ENCODE measurements at places on chromosomes 13 and 19. TPM values are rescaled to one million over a fixed set of nuclear protein-coding genes. Genes with fewer than 3 reads are reported as not detected.

DNA sequence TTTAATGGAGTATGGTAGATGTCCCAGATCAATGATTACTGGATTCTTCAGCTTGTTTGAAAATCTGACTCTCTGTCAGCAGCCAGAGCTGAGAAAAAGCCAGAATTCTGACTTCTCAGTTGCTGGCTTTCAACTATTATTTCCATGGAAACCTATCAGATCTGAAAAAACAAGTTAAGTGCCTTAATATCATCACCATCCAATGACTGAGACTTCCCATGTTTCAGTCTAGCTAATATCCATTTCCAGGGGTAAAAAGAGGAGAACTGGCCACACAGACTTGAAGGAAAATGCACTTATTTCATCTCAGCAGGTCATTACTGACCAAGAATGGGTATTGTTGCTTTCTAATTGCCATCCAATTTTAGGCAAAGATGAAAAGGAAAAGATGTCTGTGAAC, 75.2 kb downstream of the TNFSF11 start:
- no peaks in the 10 kb centered on the region for H3K4me1 ChIP-seq
- H3K27ac ChIP-seq: no peak overlapping the region
- no peaks in the 10 kb centered on the region for H3K27me3 ChIP-seq
- DNase-seq: no peak

- DNase-seq: peak; percentile 89
- peak within 1 kb of the TSS; percentile 75 for H3K4me3 ChIP-seq
- H3K4me1 ChIP-seq: peaks cover 43% of the 10 kb centered on the region
- H3K36me3 ChIP-seq: peaks cover 20% of the 10 kb centered on the region
Observed at GRCh38 chr19:45863840-45864628, at the start of gene FOXA3. Gene FOXA3 (plus strand): TSS chr19:45864326. CDS start chr19:45864457, 131 bp downstream.

- no peak overlapping the region for H3K27ac ChIP-seq
- no peak for DNase-seq
- peaks cover 9% of the 10 kb centered on the region for H3K36me3 ChIP-seq
Observed at GRCh38 chr13:41674246-41674645, 216.9 kb downstream of the RGCC start.

DNA sequence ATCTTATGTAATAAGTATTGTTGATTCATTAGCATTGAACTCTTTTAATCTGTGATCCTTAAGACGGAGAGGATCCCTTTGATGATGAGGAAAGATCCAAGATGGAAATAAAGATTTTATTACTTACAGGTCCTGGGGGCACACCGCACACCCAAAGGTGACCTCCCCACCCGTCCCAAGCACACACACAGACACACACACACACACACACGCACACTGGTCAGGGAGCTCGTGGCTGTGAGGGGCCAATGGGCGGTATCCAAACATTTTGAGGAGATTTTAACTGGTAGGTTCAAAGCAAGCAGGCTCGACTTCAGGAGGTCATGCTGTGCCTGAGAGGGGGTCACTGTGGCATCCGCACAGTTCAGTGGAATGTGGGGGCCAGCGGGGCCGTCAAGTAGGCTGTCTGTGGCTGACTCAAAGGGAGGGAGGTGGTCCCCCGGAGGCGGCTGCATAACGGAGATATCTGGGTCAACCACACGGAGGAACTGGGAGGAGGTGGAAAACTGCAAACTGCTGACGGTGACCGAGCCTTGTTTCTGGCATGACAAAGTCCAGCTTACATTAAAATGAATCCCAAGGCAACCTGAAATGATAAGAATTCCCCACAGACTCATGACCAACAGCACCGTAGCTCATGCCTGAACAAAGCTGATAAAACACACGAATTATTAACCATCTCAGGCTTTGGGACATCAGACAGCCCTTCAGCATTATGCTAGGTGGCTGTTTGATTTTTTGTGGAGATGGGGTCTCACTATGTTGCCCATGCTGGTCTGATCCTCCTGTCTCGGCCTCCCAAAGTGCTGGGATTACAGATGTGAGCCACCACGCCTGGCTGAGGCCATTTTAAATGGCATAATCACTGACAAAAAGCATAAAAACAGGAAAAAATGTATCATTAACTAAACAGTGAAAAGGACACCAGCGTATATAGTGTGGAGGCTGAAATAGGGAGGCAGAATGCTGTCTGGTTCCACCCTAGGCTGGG, 20.9 kb upstream of the SIGLEC11 start:
- H3K27ac ChIP-seq: no peak overlapping the region
- H3K4me3 ChIP-seq: no peak overlapping the region
- peaks cover 93% of the 10 kb centered on the region for H3K36me3 ChIP-seq
- H3K27me3 ChIP-seq: no peaks in the 10 kb centered on the region

- no peaks in the 10 kb centered on the region for H3K27me3 ChIP-seq
- no peak for DNase-seq
- H3K4me3 ChIP-seq: no peak overlapping the region
- H3K36me3 ChIP-seq: no peaks in the 10 kb centered on the region
- H3K27ac ChIP-seq: no peak overlapping the region
- H3K4me1 ChIP-seq: no peaks in the 10 kb centered on the region
Observed at GRCh38 chr13:21967871-21968270, 297.0 kb downstream of the FGF9 start.

- no peaks in the 10 kb centered on the region for H3K27me3 ChIP-seq
- no peaks in the 10 kb centered on the region for H3K36me3 ChIP-seq
- no peak overlapping the region for H3K27ac ChIP-seq
- H3K4me1 ChIP-seq: no peaks in the 10 kb centered on the region
- no peak overlapping the region for H3K4me3 ChIP-seq
Observed at GRCh38 chr13:91647361-91647990, 249.1 kb downstream of the GPC5 start.

- no peak overlapping the region for H3K27ac ChIP-seq
- H3K36me3 ChIP-seq: no peaks in the 10 kb centered on the region
- no peak overlapping the region for H3K4me3 ChIP-seq
- no peaks in the 10 kb centered on the region for H3K4me1 ChIP-seq
- H3K27me3 ChIP-seq: no peaks in the 10 kb centered on the region
- no peak for DNase-seq
Observed at GRCh38 chr19:9008667-9009066, 1.5 kb downstream of the MUC16 start.

DNA sequence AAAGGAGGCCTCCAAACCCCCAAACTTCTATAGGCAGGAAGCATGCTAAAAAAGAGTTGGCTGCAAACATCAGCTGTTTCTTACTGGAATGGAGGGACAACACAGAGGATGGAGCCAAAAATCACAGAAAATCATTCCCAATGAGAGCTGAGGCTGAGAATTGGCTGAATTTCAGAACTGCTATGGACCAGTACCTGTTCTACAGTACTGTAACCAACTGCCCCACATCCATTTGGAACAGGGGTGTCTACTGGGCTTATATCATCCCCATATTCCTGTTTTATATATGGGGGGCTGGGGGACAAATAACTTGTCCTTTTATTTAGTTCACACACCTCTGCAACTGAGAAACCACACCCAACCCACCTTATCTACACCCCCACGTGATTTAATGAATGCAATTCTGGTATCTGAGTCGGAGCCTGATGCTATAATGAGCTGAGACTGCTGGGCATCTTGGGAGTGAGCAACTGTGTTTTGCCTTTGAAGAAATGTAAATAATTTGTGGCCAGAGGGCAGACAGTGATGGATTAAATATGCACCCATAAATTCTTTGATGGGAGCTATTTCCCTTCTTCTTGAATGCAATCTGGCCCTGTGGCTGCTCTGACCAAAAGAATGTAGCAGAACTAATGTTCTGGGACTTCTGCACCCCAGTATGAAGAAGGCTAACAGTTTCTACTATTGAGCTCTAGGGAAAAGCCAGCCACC, 82.6 kb downstream of the TBC1D4 start:
- H3K4me3 ChIP-seq: no peak overlapping the region
- DNase-seq: no peak
- H3K27ac ChIP-seq: no peak overlapping the region
- H3K27me3 ChIP-seq: no peaks in the 10 kb centered on the region

DNA sequence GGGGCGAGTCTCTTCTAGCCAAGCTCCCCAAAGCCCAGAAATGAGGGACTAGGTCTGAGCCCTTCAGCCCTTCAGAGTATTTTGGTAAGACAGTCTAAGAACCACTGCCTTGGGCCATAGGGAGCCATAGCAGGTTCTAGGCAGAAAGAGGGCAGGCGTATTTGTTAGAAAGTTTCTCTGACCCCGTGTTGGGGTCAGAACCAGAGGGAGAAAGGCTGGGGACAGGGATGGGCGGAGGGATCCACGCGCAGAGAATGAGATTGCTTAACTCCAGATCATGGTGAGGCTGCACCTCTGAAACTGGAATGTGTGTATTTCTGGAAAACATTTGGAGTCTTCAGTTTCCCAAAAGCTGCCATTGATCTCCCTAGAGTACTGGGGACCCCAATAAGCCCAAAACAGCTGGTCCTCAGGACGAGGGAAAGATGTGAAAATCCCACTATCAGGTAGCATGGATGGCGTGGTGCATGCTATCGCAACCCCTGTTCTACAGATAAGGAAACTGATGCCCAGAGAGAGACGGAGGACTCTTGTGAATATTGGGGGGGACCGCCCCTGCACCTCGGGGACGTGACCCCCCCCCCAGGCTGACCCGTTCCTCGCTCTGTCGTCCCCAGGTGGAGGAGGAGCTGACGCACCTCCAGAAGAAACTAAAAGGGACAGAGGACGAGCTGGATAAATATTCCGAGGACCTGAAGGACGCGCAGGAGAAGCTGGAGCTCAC, 703 bp upstream of the TPM4 start:
- H3K27ac ChIP-seq: peak overlapping the region; percentile 94
- H3K4me3 ChIP-seq: peak overlapping the region; percentile 98
- H3K27me3 ChIP-seq: no peaks in the 10 kb centered on the region
- DNase-seq: no peak

DNA sequence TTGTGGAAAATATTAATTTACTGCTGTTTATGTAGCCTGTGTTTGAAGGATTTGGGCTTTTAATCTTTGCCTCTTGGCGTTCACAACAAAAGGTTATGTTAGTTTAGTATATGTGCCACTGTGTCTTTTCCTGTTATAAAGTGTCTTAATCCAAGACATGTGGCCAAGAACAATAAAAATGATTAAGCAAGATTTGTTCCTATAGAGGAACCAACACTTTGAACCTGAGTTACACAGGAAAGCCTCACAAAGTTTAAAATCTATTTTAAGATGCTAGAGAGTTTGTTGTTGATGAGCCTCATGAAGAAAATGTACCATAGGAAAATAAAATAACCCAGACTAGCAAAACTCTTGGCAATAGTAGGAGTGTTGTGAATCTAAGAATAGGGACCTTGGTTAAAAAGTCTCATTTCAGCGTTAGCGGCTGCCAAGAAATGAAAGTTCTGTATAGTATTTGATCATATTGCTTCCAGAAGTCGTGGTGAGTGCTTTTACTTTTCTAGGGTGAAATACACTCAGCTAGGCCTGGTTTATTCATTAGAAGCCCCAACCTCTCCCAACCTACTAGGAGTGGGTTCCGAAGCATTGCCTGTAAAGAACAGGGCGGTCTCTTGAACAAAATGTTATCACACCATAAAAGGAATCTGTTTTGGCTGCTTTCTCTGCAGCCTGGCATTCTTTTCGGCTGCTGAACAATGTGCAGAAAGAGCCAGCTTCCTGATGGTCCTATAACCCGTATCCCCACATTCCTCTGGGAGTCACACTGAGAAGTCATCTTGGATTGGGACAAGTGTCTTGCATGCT, 102.6 kb downstream of the LRCH1 start:
- H3K27me3 ChIP-seq: no peaks in the 10 kb centered on the region
- H3K36me3 ChIP-seq: no peaks in the 10 kb centered on the region
- peak; percentile 52 for DNase-seq
- peak overlapping the region; percentile 77 for H3K27ac ChIP-seq

GRCh38 chr13:57409656-57410055, 221.9 kb upstream of the PCDH17 start:
- DNase-seq: no peak
- H3K4me3 ChIP-seq: no peak overlapping the region
- no peaks in the 10 kb centered on the region for H3K36me3 ChIP-seq
- no peak overlapping the region for H3K27ac ChIP-seq

DNA sequence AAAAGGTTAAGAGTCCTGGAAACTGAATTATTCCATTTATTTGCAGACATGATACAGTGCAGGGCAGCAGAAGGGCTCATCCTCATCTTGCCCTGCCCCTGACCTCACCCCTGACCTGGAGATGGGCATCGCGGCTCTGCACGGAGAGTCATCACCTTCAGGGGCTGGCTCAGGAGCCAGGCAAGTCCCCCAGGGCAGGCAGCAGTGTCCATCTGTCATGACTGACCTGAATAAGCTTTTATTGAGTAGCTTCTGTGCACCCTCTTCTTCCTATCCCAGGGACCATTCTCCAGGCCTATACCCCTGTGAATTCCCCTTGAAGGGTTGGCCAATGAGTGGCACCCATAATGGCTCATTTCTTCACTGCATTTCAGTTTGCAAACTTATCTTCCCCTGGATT, 484.2 kb downstream of the ZNF536 start:
- no peak overlapping the region for H3K27ac ChIP-seq
- DNase-seq: no peak
- H3K36me3 ChIP-seq: no peaks in the 10 kb centered on the region
- H3K27me3 ChIP-seq: peaks cover 9% of the 10 kb centered on the region
- no peak overlapping the region for H3K4me3 ChIP-seq

- no peaks in the 10 kb centered on the region for H3K36me3 ChIP-seq
- no peaks in the 10 kb centered on the region for H3K4me1 ChIP-seq
- no peak overlapping the region for H3K27ac ChIP-seq
Observed at GRCh38 chr13:51832471-51833152, 12.4 kb downstream of the TMEM272 start.

- H3K4me1 ChIP-seq: no peaks in the 10 kb centered on the region
- no peaks in the 10 kb centered on the region for H3K36me3 ChIP-seq
- H3K27ac ChIP-seq: no peak overlapping the region
- DNase-seq: no peak
- no peak overlapping the region for H3K4me3 ChIP-seq
- H3K27me3 ChIP-seq: no peaks in the 10 kb centered on the region
Observed at GRCh38 chr13:96581741-96582140, 412.5 kb downstream of the OXGR1 start.

DNA sequence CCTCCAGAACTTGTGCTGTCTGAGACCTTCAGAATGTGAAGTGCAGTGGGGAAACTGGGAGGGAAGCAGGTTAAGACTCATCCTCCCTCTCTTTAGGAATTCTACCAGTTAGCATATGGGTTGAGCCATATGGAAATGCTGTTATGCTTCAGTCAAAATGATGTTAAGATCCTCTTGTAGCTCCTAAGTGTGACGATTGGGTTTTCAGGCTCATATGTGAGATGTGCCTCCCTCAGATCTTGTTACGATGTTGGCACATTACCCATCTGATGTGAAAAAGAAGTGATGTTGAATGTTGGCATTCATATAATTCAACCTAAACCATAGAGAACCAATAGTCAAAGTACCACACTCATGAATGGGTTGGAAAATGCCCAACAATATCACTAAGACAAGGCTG, 67.8 kb upstream of the IPO5 start:
- no peak overlapping the region for H3K27ac ChIP-seq
- H3K4me1 ChIP-seq: no peaks in the 10 kb centered on the region
- H3K36me3 ChIP-seq: no peaks in the 10 kb centered on the region
- no peak overlapping the region for H3K4me3 ChIP-seq
- DNase-seq: no peak
- H3K27me3 ChIP-seq: no peaks in the 10 kb centered on the region

GRCh38 chr19:39752390-39752789, 14.6 kb upstream of the CLC start:
- H3K27ac ChIP-seq: no peak overlapping the region
- no peaks in the 10 kb centered on the region for H3K27me3 ChIP-seq
- DNase-seq: no peak
- no peaks in the 10 kb centered on the region for H3K36me3 ChIP-seq
- no peak overlapping the region for H3K4me3 ChIP-seq

Gene GDF15
- total RNA-seq: 102 TPM

Gene ZNF85
- 7.2 TPM for total RNA-seq

Gene ARHGEF7
- 91.9 TPM for total RNA-seq

Gene ZNF66
- 21.7 TPM for total RNA-seq

Gene ACOD1
- total RNA-seq: not detected

Gene MAP4K1
- total RNA-seq: 8.8 TPM

Gene COG6
- total RNA-seq: 10.3 TPM

Gene RNF225
- not detected for total RNA-seq

Gene REEP6
- 24.3 TPM for total RNA-seq

Data from stomach (tissue), 19 donors.